ENCODE measurements at places on chromosomes 5 and 9.

GRCh38 chr9:125948887-125949596, 201.9 kb downstream of the PBX3 start:
- H3K36me3 ChIP-seq: no peaks in the 10 kb centered on the region
- no peak overlapping the region for H3K4me3 ChIP-seq
- H3K4me1 ChIP-seq: no peaks in the 10 kb centered on the region
- no peak for ATAC-seq
- no peak overlapping the region for H3K27ac ChIP-seq

DNA sequence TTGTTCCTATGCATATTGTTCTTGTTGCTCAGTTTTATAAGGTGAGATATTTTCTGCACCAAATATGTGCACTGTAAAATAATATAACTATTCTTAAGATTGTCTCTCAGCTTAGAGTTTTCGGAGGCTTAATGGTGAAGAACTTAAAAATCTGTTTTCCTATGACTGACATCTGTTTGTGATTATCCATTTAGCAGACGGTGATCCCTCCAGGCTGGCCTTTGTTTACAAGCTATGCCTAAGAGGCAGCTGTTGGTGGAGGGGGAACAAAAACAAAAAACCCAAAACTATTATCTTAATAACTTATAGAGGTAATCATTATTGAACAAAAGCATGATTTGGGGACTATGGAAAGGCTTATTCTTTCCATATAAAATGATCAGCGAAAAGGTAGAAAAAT, 658 bp downstream of the PDCD1LG2 start:
- H3K4me3 ChIP-seq: peak overlapping the region; percentile 86
- no peaks in the 10 kb centered on the region for H3K27me3 ChIP-seq
- peak overlapping the region; percentile 94 for H3K27ac ChIP-seq
- ATAC-seq: no peak

DNA sequence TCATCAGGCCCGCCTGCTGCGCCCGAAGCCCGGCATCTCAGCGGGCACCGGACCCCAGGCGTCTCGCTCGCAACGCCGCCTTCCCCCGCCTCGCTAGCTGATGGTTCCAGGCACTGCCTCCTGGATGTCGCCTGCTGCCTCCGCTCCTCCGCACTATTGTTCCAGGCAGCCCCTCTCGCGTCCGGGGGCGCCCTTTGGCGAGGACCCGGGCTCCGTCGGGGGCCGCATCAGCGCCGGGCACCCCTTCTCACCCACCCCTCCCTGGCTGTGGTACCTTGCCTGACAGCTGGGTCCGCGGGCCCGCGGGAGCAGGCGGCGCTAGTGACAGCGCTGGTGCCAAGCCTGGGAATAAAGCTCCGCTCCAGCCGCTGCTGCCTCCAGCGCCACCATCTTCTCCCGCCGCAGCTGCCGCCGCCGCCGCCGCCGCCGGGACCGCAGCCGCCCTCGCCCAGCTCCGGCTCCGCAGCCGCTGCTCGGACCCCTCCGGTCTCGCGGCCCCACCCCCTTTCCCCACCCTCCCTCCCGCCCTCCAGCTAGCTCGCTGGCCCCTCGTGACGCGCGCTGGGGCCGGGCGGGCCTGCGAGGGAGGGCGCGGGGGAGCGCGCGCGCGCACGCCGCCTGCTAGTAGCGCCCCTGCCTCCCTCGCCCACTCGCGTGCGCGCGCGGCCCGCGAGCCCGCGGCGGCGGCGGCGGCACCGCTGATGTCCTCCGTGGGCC, at the start of gene APBA1:
APBA1 (minus strand) TSS at position 493 of the 717 bp plus-strand sequence.
- H3K36me3 ChIP-seq: no peaks in the 10 kb centered on the region
- peak within 1 kb of the TSS; percentile 72 for H3K4me3 ChIP-seq
- H3K27ac ChIP-seq: no peak within 1 kb of the TSS
- peak; percentile 49 for ATAC-seq
- peaks cover 16% of the 10 kb centered on the region for H3K27me3 ChIP-seq

DNA sequence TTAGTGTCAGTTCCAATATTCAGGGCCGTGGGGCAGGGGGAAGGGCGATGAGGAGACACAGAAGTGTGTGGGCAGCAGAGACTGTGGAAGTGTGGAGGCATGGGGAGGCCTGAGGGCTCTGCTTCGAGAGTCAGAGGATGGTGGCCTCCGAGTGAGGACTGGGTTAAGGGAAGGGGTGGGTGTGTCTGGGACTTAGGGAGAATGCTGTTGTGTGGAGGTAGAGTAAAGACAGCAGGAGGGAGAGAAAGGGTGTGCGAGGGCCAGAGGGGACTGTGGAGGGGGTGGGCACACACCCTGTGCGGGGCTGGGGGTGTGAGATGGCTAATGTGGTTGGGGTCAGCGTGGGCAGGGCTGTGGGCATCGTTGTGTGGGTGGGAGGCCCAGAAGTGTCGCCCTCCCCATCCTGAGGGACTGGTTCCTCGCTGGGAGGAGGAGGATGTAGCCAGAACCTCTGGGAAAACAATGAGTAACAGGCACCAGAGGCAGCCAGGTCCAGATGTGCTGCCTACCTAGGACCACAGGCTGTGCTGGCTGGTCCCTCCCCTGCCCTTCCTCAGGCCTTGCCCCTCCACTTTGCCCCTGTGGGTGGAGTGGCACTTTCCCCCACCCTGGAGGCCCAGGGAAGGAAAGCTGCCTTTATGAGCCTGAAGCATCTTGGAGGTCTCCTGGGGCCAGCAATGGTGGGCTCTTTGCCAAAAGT, 4.2 kb downstream of the USP20 start:
- ATAC-seq: no peak
- H3K36me3 ChIP-seq: peaks cover 41% of the 10 kb centered on the region
- no peaks in the 10 kb centered on the region for H3K27me3 ChIP-seq
- H3K4me1 ChIP-seq: peaks cover 32% of the 10 kb centered on the region
- peak overlapping the region; percentile 96 for H3K4me3 ChIP-seq
- peak overlapping the region; percentile 92 for H3K27ac ChIP-seq

DNA sequence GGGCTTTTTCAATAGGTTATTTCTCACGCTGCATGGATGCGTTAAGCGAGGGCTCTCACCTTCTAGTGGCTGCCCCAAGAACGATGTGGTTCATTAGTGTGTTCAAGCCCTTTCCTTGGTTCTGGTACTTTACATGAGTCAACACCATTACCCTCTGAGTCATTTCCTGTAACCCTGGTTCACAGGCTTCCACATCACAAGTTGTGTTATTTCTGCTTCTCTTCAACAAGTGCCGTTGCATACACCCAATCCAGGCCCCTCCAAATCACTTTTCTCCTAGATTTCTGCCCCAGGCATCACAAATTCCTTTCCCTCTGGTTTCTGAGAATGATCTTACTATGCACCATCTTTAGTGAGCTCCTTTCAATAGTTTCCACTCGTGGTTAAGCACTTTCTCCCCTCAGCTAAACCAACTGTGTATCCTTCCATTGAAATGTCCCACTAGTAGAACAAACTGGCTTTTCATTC, 69.5 kb upstream of the RAD23B start:
- ATAC-seq: peak; percentile 99
- peaks cover 12% of the 10 kb centered on the region for H3K4me1 ChIP-seq
- peak overlapping the region; percentile 33 for H3K4me3 ChIP-seq
- H3K36me3 ChIP-seq: no peaks in the 10 kb centered on the region

DNA sequence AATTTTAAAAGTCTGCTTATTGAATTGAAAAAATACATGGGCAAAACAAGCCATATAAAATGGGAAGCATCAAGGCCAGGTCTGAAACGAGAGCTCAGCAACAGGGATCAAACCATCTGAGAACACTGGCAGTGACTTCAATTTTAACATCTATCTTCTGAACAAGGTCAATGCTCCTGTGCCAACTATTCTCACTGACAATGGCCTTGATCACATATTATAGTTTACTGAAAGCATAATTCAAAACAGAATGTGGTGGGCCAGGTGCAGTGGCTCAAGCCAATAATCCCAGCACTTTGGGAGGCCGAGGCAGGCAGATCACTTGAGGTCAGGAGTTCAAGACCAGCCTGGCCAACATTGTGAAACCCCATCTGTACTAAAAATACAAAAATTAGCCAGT, 9.0 kb downstream of the ECPAS start:
- H3K27me3 ChIP-seq: no peaks in the 10 kb centered on the region
- peaks cover 38% of the 10 kb centered on the region for H3K4me1 ChIP-seq
- ATAC-seq: no peak
- peaks cover 28% of the 10 kb centered on the region for H3K36me3 ChIP-seq
- no peak overlapping the region for H3K4me3 ChIP-seq

DNA sequence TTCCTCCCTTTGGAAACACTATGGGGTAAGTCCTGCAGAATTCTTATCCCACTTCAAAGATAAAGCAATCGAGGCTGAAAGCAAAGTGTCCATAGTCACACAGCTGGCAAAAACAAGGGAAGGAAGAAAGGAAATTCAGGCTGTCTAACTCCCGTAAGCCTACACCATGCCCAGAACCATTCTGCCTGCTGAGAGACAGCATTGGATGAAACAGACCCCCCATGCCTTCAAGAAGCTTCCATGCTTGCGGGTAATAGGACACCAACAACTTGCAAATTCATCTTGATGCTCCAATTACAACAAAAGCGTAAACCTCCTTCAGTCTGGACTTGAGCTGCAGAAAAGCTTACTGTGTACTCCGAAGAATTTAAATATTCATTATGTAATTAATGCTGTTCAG, 181.1 kb upstream of the WWC1 start:
- no peak overlapping the region for H3K27ac ChIP-seq
- H3K27me3 ChIP-seq: peaks cover 22% of the 10 kb centered on the region

GRCh38 chr5:43780586-43780985, 177.6 kb downstream of the NNT start:
- H3K4me1 ChIP-seq: no peaks in the 10 kb centered on the region
- no peak overlapping the region for H3K4me3 ChIP-seq
- no peak overlapping the region for H3K27ac ChIP-seq
- H3K36me3 ChIP-seq: no peaks in the 10 kb centered on the region
- no peak for ATAC-seq
- H3K27me3 ChIP-seq: no peaks in the 10 kb centered on the region

- H3K4me3 ChIP-seq: no peak overlapping the region
- no peaks in the 10 kb centered on the region for H3K27me3 ChIP-seq
- ATAC-seq: no peak
These were observed 5.1 kb upstream of the TESK1 start for GRCh38 chr9:35599763-35600604.

DNA sequence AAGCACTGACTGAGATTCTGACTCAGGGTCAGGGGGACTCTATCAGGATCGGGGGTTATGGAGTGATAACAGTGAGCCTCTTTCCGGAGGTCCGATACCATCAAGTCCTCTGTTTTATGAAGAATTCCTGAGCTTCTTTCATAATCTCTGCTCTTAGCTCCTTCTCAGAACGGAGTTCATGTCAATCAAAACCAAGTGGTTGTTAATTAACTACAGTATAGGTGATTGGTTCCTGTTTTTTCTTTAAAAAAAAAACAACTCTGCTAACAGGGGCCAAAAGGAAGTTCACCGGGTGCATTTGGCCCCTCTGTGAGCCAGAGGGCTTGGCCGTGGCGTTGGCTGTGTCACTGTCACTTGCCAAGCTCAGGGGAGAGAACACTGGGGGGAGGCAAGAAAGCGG, 4.0 kb downstream of the GFI1B start:
- ATAC-seq: no peak
- no peak overlapping the region for H3K27ac ChIP-seq
- no peak overlapping the region for H3K4me3 ChIP-seq
- no peaks in the 10 kb centered on the region for H3K36me3 ChIP-seq

DNA sequence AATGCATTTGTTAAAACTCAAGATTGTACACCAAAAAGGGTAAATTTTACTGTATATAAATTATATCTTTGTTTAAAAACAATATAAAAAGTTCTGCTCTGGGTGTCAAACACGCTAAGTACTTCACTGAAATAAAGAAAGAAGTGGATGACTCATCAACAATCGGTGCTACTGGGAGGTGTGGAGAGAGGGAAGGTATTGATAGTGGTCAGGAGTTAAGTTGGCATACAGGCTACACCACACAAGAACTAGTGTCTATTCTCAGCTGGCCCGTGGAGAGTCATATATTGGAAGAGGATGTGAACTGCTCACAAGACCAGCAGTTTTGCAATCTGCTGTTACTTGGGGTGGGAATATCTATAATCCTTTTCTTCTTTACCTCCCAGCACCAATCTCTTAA, 145.7 kb upstream of the TRPC7 start:
- H3K27me3 ChIP-seq: no peaks in the 10 kb centered on the region
- no peak overlapping the region for H3K27ac ChIP-seq
- no peaks in the 10 kb centered on the region for H3K4me1 ChIP-seq
- no peak for ATAC-seq
- H3K4me3 ChIP-seq: no peak overlapping the region

- no peak overlapping the region for H3K4me3 ChIP-seq
- H3K27me3 ChIP-seq: peaks cover 5% of the 10 kb centered on the region
- H3K27ac ChIP-seq: no peak overlapping the region
- no peaks in the 10 kb centered on the region for H3K4me1 ChIP-seq
These were observed 16.9 kb downstream of the ZNF618 start for GRCh38 chr9:113892861-113893491.

Data from activated T-helper 17 cell treated with anti-CD3 and anti-CD28 coated beads, Interleukin-2, amount 50 U/mL, for 72 hours (primary cell).